ENCODE measurements at places on chromosomes 2 and 18.

DNA sequence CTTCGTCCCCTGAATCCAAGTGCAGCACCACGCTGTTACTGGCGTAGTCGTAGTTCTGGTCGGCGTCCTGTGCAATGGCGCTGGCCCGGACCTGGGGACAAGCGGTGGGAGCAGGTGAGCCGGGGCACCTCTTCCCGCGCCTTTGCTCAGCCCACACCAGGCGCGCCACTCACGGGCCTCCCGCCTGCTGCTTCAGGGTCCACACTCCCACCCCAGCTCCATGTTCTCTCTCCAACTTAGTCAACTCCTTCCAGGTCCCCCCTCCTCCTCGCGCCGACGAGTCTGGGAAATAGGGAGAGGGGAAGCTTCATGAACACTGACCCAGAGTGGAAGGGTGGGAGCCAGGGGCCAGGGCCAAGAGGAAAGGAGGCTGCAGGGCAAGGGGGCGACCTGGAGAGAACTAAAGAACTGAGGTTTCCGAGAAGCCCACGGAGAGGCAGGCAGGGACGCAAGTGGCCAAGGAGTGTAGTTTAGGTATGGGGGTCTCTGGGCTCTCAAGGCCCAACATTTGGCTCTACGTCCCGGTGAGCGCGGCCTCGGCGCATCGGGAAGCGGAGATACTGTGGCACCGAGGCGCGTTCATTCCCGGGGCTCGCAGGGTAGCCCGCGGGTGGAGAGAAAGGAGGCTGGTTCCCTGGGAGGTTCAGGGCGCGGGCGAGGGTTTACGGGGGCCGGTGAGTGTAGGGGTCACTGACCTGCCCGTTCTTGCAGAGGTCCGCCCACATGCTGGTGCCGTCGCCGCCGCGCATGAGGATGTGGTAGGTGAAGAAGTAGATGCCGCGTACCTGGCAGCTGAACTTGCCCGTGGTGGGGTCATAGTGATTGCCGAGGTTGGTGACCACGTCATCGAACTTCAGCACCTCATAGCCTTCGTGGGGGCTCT is 1.4 kb downstream of the C1QL2 start:
- no peak for DNase-seq

DNA sequence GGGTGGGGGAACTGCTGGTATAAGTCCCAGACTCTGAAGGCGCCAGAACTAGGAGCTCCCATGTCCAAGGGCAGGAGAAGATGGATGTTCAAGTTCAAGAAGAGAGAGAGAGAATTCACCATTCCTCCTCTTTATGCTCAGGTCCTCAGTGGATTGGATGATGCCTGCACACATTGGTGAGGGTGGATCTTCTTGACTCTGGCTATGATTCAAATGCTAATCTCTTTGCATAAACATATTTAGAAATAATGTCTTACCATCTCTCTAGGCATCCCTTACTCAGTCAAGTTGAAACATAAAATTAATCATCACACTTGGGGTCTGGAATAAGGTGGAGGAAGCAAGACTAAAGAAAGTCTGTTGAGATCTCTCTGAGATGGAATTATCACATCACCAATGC is 210.6 kb upstream of the CHST9 start:
- no peak for DNase-seq

GRCh38 chr2:46367286-46367685 is 70.1 kb downstream of the EPAS1 start:
- no peak for DNase-seq

DNA sequence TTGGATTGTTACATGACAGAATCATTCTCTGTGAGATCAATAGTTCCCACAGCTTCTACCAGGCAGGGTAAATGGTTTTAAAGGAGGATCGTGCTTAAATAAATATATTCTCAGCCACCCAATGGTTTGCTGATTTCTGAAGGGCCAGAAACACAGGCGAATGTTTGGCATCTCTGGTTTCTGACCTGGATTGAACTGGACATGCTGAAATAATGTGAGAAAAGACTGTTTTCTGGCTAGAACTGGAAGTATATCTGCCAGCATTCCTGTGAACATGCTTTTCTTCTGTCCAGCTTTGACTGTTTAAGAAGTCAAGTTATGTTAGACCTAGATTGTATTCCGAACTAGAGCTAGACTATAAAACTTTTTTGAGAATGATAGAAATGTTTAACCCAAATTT is 77.1 kb upstream of the COL3A1 start:
- peak; percentile 78 for DNase-seq

DNA sequence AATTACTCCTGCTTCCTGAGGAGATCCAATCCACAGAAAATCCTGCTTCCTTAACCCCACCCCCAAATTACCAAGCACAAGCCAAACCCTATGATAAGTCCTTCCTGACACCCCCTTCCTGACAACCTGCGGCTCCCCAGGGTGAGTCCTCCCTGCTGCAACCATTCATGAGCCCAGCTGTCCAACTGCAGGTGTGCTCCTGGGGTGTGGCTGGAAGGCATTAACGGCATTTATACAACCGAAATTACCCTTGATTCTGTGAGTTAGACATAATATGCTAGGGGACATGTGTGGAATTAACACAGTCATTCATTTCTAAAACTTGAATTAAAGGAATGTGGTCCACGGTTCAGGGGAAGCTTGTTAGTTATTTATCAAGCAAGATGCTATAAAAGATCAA is 119.0 kb upstream of the ALKAL2 start:
- no peak for DNase-seq

GRCh38 chr18:76401498-76401897 is 93.5 kb downstream of the ZNF516 start:
- no peak for DNase-seq

GRCh38 chr2:105379741-105380186 is 19.1 kb downstream of the FHL2 start:
- DNase-seq: no peak

DNA sequence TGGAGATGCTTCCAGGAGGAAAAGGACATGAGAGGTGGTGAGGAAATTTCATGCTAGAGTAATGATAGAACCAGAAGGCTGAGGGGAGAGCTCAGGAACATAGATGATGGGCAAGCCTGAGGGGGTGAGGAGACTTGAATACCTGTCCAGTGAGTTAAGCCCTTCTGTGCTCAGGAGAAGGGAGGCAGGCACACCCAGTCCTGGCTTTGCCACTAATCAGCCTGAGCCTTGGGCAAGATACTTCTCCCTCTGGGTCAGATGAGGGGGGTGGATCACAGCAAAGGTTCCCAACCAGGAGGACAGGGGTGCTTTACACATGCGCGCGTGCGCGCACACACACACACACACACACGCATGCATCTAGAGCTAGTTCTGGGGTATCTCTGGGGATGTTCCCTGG is 151.6 kb upstream of the MSH6 start:
- DNase-seq: no peak

GRCh38 chr2:45607701-45608100 is 3.4 kb downstream of the SRBD1 start:
- DNase-seq: peak; percentile 41
